Activated CD4-positive, alpha-beta T cell treated with anti-CD3 and anti-CD28 coated beads, Interleukin-2, amount 50 U/mL, for 48 hours (primary cell): ENCODE measurements at places on chromosomes 11 and 22.

DNA sequence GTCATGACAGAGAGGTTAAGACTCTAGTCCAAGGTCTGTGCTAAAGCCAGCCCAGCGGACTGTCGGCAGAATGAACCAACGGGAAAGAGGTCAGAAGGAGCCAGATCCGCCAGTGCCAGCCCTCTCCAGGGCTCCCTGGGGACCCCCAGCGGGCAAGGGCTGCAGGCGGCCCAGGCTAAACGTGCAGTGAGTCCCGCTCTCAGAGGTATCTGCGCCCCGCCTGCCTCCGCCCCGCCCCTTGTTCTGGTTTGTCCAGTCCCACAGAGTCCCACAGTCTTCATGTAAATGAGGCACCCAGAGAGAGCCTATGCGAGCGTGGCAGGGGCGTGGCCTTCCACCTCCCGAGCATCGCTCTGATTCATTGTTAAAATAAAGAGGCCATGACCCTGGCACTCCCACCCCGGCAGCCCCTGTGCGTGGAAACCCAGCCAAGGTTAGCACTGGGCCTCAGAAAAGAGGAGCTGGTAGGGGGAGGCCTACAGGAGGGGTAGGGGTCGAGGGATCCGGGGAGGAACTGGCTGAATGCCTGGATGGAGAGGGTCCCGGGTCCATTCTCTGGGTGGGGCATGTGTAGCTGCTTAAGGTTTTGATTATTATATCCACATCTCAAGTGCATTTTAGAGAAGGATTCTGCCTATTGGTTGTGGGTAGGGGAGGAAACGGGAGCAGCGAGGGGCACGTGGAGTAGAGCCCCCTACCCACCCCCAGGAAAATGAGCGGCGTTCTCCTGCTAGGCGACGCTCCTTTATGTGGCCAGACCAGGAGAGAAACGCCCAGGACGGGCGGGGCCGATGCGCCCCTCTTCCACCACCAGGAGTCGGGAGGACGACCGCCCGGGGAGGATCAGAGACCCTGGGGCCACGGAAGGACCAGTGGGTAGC, at the start of gene TRIOBP:
Gene TRIOBP (plus strand): TSS at position 392 of the 881 bp plus-strand sequence. CDS start 4,318 bp downstream, outside the sequence.
- peak; percentile 94 for DNase-seq

DNA sequence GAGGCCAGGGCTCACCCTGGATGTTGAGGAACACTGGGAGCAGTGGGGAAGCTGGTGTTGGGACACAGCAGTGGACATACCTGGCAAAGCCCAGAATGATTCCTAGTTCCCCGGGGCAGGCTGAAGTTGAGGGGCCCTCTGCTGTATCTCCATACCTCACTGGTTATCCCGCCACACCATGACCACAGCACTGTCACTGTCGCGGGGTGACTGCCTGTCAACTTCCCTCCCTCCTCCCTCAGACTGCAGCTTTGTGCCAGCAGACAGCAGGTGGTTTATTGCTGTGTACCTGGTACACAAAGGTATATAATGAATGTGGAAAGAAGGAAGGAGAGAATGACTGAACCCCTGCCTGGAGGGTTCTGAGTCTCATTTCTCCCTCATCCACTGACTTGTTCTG, 318.7 kb downstream of the TMEM135 start:
- no peak for DNase-seq

GRCh38 chr11:86589856-86590589, 82.4 kb downstream of the ME3 start:
- DNase-seq: no peak

GRCh38 chr11:114291842-114292680, 4.1 kb upstream of the NNMT start:
- DNase-seq: no peak

GRCh38 chr22:42959576-42960509, 55.1 kb downstream of the PACSIN2 start:
- DNase-seq: no peak

GRCh38 chr11:29448246-29448877, 568.5 kb downstream of the KCNA4 start:
- no peak for DNase-seq

- no peak for DNase-seq
These were observed 14.7 kb upstream of the XBP1 start for GRCh38 chr22:28815111-28815510.

GRCh38 chr11:2791139-2791520, 91.3 kb upstream of the KCNQ1OT1 start:
- DNase-seq: no peak

DNA sequence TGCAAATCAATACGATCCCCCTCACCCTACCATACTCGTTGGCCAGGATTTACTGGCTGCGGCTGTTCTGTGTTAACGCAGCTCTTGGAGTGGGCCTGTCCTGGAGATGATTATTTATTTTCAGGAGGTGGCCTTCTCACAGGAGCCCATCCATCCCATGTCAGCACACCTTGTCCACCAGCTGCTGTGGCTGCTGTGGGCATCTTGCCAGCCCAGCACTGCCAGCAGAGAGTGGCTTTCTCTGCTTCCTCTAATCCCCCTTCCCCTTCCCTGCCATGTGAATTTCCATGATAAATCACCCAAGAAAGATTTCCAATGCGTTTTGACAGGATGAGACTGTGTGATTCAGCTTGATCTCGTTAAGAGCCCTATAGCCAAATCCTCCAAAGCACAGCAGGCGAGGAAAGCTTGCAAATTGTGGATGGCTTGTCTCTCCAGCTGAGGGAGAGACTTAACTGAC, 309.1 kb upstream of the C11orf87 start:
- no peak for DNase-seq
